H1 (cell line): ENCODE measurements at places on chromosomes 12 and 14.

GRCh38 chr14:97723819-97724218, 926.6 kb downstream of the VRK1 start:
- DNase-seq = no peak

DNA sequence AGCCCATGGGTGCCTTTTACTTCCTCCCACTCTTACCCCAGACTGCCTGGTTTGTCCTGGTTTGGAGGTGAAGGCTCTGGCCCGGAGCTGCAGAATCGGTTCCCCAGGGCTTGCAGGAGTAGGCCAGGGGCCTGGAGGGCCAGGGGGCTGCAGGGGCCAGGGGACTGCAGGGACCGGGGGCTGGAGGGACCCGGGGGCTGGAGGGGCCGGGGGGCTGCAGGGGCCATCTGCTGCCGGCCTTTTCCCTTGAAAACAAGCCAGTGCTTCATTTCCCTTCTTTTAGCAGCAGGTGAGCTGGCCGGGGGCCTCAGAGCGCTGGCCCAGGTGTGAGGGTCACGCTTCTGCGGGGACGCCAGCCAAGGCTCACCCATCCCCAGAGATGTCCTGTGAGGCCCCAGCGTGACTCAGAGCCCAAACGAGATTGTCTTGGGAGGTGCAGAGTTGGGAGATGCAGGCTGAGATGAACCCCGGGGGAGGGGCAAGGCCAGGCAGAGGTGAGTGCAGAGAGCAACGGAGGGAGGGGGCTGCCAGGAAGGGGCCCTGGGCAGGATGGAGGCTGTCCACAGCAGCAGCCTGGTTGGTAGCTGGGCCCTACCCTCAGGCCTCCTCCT, 154.9 kb downstream of the KIF26A start:
- no peak for DNase-seq

GRCh38 chr14:89870316-89870715, 84.2 kb downstream of the EFCAB11 start:
- DNase-seq = no peak

DNA sequence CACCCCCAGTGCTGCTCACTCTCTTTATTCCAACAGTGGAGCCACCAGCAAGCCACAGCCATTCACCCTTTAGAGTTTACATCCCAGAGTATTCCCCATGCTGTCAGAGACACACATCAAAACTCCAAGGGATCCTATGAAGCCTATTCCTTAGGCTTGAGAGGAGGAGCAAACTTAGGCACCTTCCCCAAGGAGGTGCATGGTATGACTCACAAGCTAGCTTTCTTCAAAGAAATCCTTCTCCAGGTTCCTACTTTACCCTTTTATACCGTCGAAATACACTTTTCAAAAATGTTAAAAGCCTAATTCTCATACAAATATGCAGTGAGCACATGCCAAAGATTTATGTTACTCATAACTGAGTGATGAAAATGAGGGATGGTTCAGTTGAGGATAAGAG, 175.4 kb downstream of the ETNK1 start:
- DNase-seq = no peak
